Calu3 (cell line): ENCODE measurements at places on chromosomes 13 and 19.

DNA sequence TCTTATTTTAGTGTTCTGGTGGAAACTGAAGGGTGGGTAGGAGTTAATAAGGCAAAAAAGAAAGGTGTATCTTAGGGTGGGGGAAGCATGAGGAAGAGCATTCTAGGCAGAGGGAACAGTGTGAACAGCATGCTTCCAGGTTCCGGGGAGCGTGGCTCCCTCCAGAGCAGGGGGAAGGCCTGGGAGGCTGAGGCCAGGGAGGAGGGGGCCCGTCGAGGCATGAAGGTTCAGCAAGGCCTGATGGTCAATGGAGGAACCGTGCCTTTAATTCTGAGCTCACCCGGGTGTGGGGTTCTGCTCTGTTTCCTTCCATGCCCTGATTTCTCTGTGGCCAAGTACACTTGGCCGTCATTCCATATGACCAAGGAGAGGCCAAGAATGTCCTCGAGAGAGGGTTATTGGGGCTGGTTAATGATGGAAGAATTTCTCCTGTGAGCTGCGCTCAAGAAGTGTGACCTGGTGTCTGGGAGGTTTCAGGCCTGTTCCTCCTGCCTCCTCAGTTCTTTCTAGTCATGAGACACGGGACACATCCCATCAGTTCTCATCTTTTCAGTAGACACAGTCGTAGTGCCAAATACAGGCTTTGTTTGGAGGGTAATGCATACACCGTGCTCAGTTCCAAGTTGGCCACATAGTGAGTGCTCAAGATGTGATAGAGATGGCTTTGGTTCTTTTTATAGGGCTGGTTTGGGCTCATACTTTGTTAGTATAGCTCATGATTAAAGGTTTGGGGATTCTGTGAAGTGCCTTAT lies 73.6 kb downstream of the SIPA1L3 start:
- no peak overlapping the region for H3K4me3 ChIP-seq
- no peaks in the 10 kb centered on the region for H3K36me3 ChIP-seq
- peaks cover 27% of the 10 kb centered on the region for H3K4me1 ChIP-seq

GRCh38 chr13:100409132-100409531 lies 179.5 kb downstream of the GGACT start:
- no peak for DNase-seq
- no peak overlapping the region for H3K27ac ChIP-seq
- peaks cover 7% of the 10 kb centered on the region for H3K4me1 ChIP-seq
- no peaks in the 10 kb centered on the region for H3K27me3 ChIP-seq
- H3K4me3 ChIP-seq = no peak overlapping the region
- H3K36me3 ChIP-seq = no peaks in the 10 kb centered on the region

DNA sequence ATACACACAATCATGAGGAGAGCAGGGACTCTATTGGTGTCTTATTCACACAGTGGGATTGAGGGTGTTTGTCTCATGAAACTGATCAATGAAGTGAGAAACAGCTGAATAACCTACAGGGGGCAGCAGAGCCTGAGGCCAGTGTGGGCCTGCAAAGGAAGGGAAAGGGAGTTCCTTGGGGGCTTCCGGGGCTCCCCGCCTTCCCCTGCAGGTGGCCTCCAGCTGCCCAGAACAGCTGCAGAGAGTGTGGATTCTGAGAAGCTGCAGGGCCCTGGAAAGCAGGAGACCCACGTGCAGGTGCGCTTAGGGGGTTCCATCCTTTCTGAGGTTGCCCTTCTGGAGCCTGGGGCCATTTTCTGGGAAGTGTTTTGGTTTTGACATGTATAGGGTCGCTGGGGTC lies 20.1 kb downstream of the ZNF763 start:
- H3K27me3 ChIP-seq = no peaks in the 10 kb centered on the region
- no peak overlapping the region for H3K4me3 ChIP-seq
- no peaks in the 10 kb centered on the region for H3K4me1 ChIP-seq
- DNase-seq = no peak

DNA sequence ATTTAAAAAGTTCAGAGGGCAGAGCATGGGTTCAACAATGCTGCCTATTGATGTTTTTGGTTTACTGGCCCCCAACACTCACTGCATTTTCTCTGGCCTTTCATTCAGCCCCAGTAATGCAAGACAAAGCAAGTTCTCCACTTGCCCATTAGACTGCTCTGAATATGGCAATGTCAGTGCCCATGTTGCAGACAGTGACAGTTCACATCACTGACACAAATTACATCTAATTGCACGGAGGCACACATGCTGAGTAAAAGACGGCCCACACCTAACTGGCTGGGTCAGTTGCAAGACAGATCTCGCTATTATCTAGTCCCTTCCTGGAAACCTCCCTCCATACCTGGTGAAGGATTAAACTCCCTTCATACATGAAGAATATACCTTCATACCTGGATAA lies 54.0 kb downstream of the ENOX1 start:
- DNase-seq = no peak
- no peak overlapping the region for H3K4me3 ChIP-seq
- peaks cover 12% of the 10 kb centered on the region for H3K27me3 ChIP-seq
- no peak overlapping the region for H3K27ac ChIP-seq

DNA sequence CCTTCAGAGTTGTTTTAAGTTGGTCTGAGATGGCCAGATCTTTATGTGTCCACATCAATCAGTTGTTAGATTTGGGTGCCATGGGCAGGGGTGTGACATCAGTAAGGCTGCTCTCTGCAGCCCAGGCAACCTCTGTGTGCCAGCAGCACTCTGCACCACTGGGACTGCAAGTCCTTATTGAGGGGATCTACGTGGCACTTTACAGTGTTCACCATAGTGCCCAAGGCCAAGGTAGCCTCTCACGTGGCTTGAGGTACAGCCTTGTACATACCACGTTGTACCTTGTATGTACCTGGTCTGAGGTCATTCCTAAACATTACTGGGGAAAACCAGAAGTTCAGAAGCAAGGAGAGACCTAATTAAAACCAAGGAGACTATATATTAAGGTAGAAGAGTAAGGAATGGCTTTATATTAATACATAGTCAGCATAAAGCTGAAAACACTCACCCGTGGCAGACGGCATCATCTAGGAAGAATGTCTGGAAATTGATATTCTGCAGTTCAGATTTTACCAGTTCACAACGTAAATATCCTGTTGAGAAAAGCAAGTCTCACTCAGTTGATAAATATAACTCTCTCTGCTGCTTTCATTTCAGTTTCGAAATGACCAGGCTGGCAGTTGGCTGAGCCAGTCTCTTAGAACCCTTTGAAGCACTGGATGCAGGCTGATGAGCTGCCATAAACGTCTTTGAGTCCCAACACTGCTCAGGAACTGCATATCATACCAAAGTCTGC lies 128.8 kb downstream of the ZDHHC20 start:
- peaks cover 7% of the 10 kb centered on the region for H3K36me3 ChIP-seq
- H3K27me3 ChIP-seq = no peaks in the 10 kb centered on the region
- DNase-seq = no peak
- H3K27ac ChIP-seq = no peak overlapping the region
- H3K4me1 ChIP-seq = peaks cover 8% of the 10 kb centered on the region
- H3K4me3 ChIP-seq = no peak overlapping the region

GRCh38 chr13:21343659-21344058 lies 115.4 kb downstream of the ZDHHC20 start:
- no peak for DNase-seq
- no peaks in the 10 kb centered on the region for H3K36me3 ChIP-seq
- H3K27me3 ChIP-seq = no peaks in the 10 kb centered on the region
- no peaks in the 10 kb centered on the region for H3K4me1 ChIP-seq
- H3K4me3 ChIP-seq = no peak overlapping the region
- H3K27ac ChIP-seq = no peak overlapping the region

DNA sequence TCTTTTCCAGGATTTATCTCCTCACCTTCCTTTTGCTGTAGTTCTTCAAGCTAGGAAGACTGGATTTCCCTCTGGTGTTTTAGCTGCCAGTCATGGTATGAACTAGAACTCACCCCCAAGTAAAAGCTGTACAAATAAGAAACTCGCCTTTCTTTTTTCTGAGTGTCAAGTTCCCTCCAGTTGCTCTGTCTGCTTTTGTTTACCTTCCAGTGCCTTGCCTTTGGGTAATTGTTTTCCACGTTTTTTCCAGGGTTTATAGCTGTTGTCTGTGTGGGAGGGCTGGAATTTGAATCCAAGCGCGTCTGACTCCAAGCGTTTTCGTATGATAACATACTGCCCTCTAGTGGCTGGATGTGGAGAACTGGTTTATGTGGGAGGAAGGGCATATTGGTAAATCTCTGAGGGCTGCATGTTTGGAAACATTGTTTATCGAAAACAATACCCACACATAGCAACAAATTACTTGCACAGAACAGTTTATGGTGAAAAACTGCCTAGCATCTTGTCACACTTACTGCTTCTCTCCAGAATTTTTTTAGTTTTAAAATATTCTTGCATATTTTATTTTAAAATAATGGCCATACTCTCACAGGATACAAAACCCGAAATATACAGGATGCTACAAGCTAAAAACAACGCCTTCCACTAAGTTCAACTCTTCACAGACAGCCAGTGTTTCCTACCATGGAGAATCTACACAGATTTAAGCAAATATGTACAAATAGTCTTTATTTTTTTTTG lies 19.2 kb downstream of the RCN3 start:
- H3K4me3 ChIP-seq = peak overlapping the region; percentile 29
- H3K4me1 ChIP-seq = no peaks in the 10 kb centered on the region
- H3K27ac ChIP-seq = peak overlapping the region; percentile 13
- H3K36me3 ChIP-seq = peaks cover 9% of the 10 kb centered on the region
- peaks cover 17% of the 10 kb centered on the region for H3K27me3 ChIP-seq

GRCh38 chr19:13981467-13981866 lies 24.7 kb downstream of the RFX1 start:
- no peak for DNase-seq
- no peaks in the 10 kb centered on the region for H3K36me3 ChIP-seq

GRCh38 chr13:20410726-20411125 lies 114.9 kb downstream of the CRYL1 start:
- no peak for DNase-seq
- H3K36me3 ChIP-seq = no peaks in the 10 kb centered on the region
- H3K27ac ChIP-seq = no peak overlapping the region
- no peaks in the 10 kb centered on the region for H3K27me3 ChIP-seq

GRCh38 chr13:48978942-48979601 lies 3.4 kb downstream of the FNDC3A start:
- peaks cover 18% of the 10 kb centered on the region for H3K4me1 ChIP-seq
- no peaks in the 10 kb centered on the region for H3K27me3 ChIP-seq
- H3K27ac ChIP-seq = peak overlapping the region; percentile 48
- peaks cover 42% of the 10 kb centered on the region for H3K36me3 ChIP-seq

DNA sequence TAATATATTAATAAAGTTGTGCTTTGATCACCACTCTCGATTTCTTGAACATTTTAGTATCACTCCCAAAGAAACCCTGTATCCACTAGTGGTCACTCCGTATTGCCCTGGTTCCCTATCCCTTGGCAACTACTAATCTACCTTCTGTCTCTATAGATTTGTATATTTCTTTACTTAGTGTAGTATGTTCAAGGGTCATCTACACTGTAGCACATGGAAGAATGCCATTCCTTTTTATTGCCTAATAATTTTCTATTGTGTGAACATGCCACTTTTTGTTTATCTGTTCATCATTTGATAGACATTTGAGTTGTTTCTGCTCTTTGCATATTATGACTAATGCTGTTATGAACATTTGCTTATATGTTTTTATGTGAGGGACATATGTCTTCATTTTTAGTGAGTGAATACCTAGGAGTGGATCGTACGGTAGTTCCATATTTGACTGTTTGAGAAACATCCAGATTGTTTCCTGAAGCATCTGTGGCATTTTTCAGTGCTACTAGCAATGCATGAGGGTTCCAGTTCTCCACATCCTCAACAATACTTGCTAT lies 254.0 kb downstream of the GPC6 start:
- no peaks in the 10 kb centered on the region for H3K4me1 ChIP-seq
- no peak overlapping the region for H3K4me3 ChIP-seq
- no peaks in the 10 kb centered on the region for H3K36me3 ChIP-seq
- DNase-seq = no peak
- H3K27me3 ChIP-seq = no peaks in the 10 kb centered on the region
